Stimulated activated CD8-positive, alpha-beta memory T cell treated with anti-CD3 and anti-CD28 coated beads, Interleukin-7, amount 100 ng/mL, for 1 hour (primary cell): ENCODE measurements at places on chromosomes 12 and 14.

DNA sequence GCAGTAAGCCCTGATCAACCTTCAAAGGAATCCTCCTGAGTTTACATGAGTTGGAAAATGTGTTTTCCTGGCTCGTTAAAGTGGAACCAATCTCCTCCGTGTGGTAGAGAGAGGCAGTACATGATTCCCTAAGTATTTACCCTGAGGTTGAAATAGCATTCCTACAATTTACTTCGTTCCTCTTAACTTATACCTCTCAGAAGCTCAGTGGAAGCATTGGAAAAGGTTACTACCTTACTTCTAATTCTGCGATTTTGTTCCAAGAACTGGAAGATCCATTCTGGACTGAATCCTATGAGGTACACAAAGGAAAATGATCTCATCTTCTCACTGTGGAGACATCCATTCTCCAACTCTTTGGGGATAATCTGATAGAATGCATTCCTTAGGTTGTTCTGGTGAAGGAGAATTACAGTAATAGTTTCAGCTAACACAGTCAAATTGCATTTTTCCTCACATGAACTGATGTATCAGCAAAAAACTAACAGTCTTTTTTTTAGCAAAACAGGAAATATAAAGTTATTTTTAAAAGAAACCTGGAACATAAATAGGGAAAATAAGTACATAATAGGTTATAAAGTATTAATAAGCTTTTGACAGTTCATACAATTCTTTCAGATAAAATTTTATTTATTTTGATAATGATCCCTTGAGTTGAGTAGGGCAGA, 475.6 kb downstream of the PDZRN4 start:
- no peak for DNase-seq

DNA sequence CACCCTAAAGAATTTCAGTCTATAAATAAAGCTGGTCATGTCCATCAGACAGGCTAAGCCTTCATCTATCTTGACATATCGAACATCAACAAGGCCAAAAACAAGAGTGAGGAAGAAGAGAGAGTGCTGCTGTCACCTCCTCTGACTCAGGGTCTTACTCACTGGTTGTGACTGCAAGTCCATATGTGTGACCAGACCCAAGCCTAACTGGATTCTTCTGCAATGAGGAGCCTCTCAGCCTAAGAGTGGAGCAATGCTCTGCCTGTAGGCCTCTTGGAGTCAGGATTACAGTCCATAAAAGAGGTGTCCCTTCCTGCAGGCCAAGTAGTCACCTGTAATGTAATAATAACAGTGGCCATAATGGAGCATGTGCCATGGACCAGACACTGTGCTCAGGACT, 121.2 kb upstream of the SLC35F4 start:
- DNase-seq, result no peak

DNA sequence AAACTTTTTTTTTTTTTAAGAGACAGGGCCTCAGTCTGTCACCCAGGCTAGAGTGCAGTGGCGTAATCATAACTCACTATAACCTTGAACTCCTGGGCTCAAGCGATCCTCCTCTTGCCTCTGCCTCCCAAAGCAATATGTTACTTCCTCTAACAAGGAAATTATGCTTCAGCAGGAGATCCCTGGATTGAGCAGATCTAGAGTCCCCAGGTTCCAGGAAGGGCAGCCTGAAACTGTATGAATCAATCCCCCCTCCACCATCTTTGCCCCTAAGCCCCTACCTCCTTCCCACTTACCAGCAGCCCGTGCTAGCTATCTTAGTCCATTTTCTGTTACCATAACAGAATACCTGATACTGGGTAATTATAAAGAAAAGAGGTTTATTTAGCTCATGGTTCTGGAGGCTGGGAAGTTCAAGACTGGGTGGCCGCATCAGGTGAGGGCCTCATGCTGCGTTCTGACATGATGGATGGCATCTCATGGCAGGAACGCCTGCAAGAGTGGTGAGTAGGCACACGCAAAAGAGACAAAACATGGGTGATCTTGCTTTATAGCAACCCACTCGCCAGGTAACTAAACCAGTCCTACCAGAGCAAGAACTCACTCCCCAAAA, 5.0 kb downstream of the TAMALIN start:
- DNase-seq, result no peak

DNA sequence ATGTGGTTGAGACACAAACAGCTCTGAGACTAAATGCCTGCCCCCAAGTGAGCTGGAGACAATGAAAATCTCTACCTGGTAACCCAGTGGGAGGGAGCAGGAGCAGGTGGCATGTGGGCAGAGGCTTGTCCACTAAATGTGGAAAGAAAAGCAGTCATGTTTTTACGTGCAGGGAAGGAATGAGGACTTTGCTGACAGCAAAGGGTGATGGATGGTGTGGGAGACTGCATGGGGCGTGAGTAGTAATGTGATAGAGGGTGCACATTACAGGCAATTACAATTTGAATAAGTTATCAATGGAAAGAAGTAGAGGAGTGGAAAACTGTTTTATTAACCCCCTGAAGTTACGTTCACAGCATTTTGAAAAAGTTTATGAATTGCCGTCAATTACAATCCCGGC, 176.6 kb downstream of the NRXN3 start:
- DNase-seq, result no peak

DNA sequence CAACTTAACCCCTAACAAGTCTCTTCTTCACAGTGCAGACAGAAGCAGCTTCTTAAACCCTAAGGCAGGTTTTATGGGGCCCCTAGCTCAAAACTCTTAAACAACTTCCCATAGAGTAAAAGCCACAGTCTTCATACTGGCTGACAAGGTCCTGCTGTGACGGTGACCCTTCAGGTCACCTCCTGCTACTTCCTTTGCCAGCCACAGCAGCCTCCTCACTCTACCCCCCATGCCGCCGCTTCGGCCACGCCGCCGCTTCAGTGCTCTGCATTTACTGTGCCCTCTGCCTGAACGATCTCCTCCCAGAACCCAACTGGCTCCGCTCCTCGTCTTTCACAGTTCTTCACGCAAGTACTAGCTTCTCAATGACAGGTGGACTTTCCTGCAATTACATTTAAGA, 45.5 kb downstream of the ACADS start:
- DNase-seq, result no peak

- no peak for DNase-seq
Observed at GRCh38 chr12:6341417-6342139, at the start of gene TNFRSF1A. Gene TNFRSF1A (minus strand): TSS chr12:6342076. CDS start chr12:6341814, 262 bp downstream.
